ENCODE measurements at places on chromosomes 5 and 9. TPM values are rescaled to one million over a fixed set of nuclear protein-coding genes. Genes with fewer than 3 reads are reported as not detected.

The ADAMTSL2 gene
- 0.16 TPM for total RNA-seq

The REEP2 gene
- 0.61 TPM for total RNA-seq

The IFNA10 gene
- total RNA-seq = not detected

The GFI1B gene
- total RNA-seq = 0.18 TPM

The SIL1 gene
- 15.8 TPM for total RNA-seq

The TRIM36 gene
- total RNA-seq = 0.53 TPM

The HAVCR2 gene
- 4.6 TPM for total RNA-seq

All from T-cell (primary cell).